ENCODE measurements at places on chromosomes 4 and X.

GRCh38 chrX:109775386-109775785 lies 42.3 kb upstream of the ACSL4 start:
- DNase-seq = no peak

DNA sequence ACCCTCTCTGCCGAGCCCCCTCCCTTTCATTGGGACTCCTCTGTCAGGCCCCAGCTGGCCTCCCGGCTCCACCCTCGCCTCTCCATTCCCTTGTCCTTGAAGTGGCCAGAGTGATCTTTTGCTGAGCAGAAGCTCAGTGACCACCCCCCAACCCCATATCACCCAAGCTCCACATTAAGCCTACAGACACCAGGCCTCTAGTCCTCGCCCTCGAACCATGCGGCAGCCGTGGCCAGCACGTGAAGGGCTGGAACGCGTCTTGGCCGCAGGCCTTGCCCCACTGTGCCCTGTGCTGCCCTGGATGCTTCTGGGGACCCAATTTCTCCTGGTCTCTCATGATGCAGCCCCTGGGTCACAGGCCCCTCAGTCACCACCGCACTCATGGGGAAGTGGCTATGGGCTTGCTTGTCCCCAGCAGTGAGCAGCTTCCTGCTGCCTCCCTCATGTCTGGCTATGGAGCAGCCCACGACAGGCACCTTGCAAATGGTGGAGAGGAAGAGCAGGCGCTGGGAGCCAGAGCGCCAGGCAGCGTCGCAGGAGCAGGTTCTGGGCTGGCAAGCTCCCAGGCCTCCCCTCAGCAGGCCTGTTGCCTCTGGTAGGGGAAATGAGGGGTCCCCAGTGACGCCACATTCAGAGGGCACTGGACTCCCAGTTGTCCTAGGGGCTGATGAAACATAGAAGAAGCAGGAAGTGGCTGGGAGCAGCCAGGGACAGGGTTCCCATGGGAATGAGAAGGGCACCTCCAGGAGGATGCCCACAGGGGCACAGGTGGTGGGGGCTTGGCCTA lies 757 bp upstream of the SRPK3 start:
- no peak for DNase-seq

DNA sequence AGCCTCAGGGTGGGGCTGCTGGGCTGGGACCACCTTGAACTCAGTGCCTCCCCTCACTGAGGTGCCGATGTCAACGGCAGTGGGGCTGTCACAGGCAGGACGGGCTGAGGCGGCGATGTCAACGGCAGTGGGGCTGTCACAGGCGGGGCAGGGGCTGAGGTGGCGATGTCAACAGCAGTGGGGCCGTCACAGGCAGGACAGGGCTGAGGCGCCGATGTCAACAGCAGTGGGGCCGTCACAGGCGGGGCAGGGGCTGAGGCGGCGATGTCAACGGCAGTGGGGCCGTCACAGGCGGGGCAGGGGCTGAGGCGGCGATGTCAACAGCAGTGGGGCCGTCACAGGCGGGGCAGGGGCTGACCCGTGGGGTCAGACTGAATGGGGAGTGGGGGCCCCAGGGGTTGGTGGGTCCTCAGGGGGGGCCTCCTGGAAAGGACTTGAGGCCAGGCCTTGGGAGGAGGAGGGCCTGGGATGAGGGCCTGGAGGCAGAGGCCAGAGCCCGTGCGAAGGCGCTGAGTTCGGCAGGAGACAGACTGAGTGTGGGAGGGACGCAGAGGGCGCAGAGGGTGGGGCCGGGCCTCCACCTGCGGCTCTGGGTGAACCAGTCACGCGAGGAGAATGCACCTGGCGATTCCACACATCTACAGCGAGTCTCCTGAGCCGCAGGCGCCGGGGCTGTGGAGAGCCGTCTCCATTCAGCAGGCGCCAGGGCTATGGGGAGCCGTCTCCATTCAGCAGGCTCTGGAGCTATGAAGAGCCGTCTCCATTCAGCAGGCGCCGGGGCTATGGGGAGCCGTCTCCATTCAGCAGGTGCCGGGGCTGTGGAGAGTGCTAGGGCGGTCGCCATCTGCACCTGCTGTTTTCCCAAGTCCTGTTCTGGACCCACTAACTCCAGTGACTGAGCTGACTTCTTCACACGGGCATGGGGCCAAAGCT lies 22.9 kb downstream of the ATP5ME start:
- no peak for DNase-seq

DNA sequence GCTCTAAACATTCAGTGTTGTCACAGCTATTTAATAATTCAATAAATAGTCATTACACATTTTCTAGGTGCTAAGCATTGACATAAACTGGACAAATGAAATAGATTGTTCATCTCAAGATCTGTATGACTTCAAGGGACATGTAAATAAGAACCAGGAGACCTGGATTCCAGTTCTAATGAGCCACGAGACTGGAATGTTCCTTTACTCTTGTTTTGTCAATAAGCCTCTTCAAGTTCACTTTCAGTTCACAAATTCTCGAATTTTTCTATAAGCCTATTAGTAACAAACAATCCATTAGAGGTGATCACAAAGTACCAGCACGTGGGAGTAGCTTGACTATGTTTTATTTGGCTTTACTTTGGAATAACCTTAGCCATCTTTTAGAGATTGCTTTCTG lies 514.0 kb upstream of the SMIM31 start:
- DNase-seq = no peak

DNA sequence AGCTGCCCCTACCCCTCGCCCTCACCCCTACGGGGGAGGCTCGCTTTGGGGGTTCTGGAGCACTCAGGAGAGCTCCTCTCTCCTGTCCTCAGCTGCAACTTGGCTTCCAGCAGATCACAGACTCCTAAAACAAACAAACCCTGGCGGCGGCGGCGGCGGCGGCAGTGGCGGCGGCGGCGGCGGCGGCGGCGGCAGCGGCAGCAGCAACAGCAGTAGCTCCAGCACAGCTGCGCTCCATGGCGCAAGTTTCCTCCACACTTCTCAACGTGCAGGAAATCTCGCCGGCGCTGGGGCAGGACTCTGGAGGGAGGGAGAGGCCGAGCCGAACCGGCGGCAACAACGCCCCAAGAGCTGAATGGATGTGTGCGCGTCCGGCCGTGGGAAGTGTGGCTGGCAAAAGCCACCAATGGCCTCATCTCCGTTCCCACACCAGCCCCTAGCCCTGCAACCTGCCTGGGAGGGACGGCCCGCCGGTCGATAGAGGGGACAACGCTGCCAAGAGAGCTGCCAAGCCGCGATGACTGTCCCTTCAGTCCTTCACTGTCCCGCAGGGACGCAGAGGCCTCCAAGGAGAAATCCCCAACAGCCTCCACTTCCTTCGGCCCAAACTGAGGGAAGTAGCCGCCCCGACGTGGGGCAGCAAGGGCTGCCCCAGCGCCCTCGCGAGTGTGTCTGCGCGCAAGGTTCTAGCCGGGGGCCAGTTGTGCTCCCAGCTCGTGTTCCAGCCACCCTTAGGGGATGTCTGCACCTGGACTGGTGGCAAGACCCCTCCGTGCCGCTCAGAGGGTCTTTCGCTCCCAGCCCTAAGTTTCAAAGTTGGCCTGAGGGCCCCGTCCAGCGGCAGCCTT lies 775 bp downstream of the SHROOM4 start:
- DNase-seq = peak; percentile 36

- no peak for DNase-seq
These were observed 132.6 kb downstream of the SCFD2 start for GRCh38 chr4:53233114-53233795.

- DNase-seq = no peak
These were observed 6.2 kb downstream of the AADAT start for GRCh38 chr4:170083541-170083940.

GRCh38 chr4:119898211-119898610 lies 168.4 kb downstream of the MAD2L1 start:
- DNase-seq = no peak

DNA sequence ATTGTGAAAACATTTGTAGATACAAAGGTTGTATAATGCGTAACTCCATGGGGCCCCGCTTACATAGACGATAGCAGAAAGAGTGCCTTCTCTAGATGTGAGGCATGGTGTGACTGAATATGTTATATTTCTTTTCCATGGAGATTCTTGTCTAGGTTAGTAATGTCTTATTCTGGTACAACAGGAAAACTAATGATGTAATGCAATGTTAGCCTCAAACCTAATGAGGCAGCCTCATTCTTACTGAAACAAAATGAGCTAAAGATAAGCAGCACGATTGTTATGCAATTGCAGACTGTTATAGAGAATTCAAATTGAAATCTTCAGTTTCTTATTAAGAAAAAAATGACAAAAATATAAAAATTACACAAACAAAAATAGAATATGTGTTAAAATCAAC lies 171.1 kb upstream of the ANKRD50 start:
- no peak for DNase-seq

GRCh38 chr4:141711211-141711610 lies 74.8 kb downstream of the IL15 start:
- DNase-seq = no peak

GRCh38 chr4:124932447-124932846 lies 219.9 kb upstream of the ANKRD50 start:
- DNase-seq = no peak

DNA sequence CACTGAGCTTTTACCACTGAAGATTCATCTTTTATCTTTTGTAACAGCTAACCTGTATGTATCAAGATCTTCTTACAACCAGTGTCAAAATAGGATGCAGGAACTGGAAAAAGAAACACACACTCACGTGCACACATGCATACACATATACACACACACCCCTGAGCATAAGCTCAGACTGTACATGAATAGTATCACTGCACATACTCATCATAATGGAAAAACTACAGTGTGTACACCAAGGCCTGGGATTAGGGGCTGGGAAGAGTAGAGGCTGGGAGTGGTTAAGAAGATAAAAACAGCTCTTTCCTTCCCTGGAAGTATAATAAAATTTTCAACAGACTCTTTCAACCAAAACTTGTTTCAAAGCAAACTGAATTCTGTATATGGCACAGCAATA lies 73.4 kb downstream of the RELL1 start:
- no peak for DNase-seq

DNA sequence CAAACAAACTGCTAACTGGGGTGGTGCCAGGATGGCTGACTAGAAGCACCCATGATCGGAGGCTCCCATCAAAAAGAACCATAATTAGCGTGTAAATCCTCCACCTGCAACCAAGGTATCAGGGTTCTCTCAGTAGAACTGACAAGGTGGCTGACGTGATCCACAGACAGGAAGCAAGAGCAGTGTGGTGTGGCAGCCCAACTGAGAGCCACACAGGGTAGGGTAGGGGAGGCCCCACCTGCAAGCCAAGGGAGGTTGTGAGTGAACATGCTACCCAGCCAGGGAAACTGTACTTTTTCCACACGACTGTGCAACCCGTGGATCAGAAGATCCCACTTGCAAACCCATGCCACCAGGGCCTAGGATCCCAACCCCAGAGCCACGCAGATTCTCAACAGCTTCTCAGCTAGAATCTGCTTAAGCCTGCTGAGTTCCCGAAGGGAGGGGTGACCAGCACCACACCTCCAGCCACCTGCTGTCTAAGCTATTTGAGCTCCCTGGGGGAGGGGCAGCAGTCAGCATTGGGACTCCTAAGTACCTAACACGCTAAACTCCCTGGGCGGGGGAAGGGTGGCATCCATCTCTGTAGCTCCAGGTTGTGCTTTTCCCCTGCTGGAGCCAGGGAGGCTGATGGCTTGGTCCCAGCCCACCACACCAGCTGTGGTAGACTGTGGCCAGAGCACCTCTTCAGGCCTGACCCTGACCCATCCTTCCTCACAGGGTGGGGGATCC lies 425.1 kb downstream of the GPM6A start:
- DNase-seq = peak; percentile 56

GRCh38 chrX:153657161-153657560 lies 10.2 kb downstream of the DUSP9 start:
- no peak for DNase-seq

GRCh38 chrX:95058815-95059214 lies 1384.8 kb downstream of the FAM133A start:
- DNase-seq = no peak

DNA sequence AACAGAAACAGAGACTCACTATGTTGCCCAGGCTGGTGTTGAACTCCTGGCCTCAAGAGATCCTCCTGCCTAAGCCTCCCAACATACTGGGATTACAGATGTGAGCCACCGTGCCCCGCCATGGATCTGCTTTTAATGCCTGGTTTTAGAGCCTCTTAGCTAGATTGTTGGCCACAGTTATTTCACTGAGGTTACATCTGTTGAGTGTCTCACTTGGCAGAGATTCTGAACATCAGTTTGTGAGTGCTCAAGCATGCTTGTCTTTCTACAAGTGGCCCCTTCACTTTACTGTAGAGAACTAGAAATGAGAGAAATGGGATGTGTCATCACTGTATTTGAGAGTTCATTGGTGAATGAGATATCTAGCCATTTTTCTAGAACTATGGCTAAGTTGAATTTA lies 218.5 kb downstream of the APBB2 start:
- DNase-seq = no peak

DNA sequence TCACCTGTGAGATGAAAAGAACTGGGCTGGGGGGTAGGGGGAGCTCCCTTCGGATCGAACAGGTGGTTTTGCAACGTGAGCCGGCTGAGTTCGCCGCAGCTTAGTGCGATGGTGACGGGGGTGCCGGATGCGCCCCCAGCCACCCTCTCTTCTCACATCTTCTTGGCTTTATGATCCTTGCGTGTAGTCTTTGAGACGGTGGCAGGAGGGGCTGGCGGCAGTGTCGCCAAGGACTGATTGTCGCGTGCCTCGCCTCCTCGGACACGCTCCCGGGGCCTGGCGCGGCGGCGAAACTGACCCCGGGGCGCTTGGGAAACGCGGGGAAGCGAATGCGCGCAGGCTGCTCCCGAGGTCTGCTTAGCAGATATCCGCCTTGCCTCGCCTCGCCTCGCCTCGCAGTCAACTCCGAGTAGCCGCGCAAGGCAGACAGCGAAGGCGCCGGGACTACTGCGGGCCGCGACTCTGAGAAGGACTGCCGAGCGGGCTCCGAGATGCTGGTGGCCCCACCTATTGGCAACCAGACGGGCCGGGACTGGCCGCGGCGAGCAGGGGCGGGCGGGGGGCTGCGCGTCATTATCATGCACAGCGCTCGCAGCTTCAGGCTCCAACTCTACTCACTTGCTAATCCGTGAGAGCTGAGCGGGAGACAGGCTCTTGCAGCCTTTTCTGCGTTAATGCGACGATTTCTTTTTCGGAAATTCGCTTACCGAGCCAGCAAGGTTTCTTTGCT lies 1.5 kb downstream of the GRID2 start:
- DNase-seq = peak; percentile 96

DNA sequence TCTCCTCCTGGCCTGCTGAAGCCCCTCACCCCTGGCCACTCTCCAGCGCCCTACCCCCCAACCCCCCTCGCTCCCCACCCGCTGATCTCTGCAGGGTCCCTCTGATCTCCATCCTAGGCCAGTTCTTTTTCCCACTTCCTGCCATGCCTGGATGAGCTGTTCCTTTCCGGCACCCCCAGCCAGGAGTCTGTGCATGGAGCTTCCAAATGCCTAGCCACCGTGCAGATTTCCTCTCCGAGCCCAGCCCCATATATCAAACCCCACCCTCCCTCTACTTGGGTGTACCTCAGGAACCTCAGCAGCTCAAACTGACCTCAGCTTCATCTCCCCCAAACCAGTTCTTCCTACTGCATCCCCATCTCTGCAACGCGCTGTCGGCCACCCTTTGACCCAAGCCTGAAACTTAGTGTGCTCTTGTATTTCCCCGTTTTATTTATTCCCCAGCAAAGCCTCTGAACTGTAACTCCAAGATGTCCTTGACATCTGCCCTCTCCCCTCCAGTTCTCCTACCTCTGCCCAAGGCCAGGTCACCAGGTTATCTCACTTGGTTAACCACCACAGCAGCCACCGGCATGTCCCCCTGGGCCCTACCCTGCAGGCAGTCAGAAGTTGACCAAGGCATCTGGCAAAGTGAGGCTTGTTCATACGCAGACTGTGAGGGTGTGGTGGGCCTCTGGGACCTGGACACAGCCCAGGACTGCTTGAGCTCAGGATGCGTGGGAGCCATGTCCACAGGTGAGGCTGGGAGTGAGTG lies 194.9 kb upstream of the PSAPL1 start:
- no peak for DNase-seq
